HAP-1 (cell line): ENCODE measurements at places on chromosomes 12 and 14.

DNA sequence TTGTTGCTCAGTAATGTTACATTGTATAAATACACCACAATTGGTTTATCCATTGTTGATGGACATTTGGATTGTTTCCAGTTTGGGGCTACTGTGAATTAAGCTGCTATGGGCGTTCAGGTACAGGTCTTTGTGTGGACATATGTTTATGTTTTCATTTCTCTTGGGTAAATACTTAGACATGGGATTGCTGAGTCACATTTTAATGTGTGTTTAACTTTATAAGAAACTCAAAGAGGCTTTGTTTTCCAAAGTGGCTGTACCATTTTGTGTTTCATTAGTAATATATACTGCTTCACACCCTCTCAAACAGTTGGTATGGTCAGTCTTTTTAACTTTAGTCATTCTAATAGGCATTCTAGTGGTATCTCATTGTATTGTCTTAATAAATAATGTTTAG is 225.0 kb downstream of the SPTSSA start:
- no peak for DNase-seq

DNA sequence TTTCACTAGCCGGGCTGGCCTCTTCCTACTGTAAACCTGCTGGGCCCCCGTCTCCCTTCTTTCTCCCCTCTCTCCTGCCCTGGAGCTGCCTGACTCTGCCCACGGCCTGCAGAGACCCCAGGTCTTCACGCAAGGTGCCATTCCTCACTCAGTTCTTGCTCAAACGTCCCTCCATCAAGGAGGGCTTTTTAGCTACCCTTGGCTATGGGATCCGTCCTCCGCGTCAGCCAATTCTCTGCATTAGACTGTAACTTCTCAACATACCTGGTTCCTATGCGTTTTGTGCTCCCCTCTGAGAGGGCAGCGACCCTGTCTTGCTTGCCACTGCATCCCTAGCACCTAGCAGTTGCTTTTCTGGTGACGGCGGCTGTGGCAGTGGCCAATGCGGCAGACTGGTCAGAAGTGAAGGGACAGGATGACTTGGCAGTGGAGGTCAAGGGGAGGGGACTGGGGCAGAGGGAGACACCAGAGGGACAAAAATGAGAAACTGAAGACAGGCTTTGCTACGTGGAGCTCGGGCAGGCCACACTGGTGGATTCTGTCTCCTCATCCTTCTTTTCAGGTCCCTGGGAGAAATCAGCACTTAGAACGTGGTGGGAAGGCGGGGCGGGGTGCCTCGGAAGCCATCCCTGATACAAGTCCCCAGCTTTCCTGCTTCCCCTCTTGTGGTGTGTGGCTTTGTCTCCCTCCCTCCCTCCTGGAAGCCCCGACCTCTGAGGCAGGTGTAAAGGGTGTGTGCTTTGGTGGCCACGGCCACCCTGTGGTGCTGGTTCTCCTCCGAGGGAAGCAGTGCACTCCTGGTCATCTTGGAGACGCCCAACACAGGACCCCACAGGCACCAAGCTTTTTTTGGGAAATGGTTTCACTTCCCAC is 1.8 kb downstream of the B3GNT4 start:
- no peak for DNase-seq

DNA sequence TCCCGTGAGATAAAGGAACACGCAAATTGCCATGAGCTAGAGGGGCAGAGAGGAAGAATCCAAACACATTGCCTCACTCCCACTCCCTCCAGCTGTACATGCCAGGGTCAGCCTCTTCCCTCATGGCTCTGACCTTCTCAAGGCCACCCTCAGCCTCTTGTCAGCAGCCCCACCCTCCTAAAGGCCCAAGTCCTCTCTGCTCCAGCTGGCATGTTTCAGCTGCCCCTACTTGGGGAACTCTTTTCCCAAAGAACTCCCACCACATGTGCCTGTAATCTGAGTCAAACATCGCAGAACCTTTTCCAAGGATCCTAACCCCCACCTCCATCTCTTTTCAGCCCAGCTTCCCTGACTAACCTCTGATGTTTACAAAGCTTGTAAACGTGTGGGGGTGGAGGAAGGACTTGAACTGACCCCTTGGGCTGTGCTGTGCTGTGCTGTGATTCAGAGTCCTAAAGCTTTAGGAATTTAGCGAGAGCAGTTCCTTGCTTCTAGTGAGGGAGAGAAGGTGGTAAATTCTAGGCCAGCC is 7.3 kb upstream of the CACNB3 start:
- DNase-seq, result no peak

DNA sequence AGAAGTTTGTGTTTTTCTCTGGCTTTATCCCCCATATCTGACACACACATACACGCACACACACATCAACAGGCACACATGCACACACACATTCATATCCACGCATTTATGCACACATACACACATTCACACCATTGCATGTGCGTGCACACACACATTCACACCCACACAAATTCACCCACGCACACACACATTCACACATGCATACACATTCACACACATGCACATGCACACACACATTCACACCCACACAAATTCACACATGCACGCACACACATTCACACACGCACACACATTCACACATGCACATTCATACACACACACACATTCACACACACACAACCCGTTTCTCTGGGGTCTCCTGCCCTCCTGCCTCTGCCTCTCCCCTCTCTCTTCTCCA is 264.2 kb downstream of the BCL11B start:
- no peak for DNase-seq

DNA sequence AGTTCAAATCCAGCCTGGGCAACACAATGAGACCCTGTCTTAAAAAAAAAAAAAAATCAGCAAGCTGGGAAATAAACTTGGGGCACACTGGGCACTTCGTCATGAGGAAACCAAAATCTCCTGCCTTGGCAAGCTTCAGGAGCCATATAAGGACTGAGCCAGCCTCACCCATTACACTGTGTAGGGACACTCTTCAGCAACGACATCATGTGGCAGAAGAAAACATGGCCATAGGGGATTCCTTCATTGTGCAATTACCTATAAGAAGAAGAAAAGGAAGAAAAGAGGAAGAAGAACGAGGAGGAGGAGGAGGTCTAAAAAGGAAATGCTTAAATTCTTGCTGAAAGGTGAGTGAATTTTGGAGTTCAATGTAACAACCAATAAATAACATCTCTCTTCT is 26.1 kb upstream of the IFNG start:
- no peak for DNase-seq

- no peak for DNase-seq
These were observed 20.2 kb downstream of the NOC4L start for GRCh38 chr12:132164426-132164825.

GRCh38 chr12:47990351-47991105 is 13.7 kb downstream of the COL2A1 start:
- DNase-seq, result no peak

DNA sequence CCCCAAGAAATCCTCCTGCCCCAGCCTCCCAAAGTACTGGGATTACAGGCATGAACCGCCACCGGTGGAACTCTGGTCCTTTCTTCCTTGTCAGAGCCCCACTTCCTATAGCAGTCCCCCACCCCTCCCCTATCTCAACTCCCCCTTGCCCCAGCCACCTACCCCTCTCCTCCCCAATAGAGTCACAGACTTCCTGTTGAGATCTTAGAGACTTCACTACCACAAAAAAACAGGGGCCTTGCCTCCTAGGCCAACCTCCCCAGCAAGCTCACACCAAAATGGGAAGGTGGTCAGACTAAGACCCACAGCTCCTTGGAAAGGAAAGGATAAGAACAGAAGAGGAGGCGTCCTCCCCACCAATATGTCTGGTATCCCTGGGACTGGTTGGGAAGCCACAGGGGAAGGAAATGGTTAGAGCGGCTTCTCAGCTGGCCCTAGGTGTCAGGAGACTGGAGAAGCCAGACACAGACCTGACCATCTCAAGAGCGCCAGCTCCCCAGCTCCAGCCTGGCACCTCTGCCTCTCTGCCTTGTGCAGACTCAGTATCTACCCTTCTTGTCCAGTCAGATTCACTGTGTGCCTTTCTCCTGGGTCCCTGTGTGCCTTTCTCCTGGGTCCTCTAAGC is 8.5 kb downstream of the ITGB7 start:
- no peak for DNase-seq

- DNase-seq, result no peak
These were observed 506.8 kb upstream of the FBXO33 start for GRCh38 chr14:39939023-39939422.

DNA sequence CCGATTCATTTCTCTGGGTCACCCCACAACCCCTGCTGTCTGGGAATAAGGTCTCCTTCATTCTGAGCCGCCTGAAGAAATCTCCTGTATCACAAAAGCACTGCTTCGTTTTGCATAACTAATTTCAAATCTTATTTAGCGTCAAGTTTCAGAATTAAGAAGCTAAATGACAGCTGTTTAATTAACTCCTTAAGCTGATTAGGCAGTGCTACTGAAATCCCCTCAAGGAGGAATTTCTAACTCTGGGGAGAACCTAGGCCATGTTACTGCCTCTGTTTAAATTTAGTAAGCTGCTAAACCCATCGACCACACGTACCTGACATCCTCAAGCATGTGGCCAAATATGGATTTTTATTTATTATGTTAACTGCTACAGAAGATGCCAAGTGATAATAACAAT is 373.6 kb downstream of the GLT1D1 start:
- DNase-seq, result no peak

DNA sequence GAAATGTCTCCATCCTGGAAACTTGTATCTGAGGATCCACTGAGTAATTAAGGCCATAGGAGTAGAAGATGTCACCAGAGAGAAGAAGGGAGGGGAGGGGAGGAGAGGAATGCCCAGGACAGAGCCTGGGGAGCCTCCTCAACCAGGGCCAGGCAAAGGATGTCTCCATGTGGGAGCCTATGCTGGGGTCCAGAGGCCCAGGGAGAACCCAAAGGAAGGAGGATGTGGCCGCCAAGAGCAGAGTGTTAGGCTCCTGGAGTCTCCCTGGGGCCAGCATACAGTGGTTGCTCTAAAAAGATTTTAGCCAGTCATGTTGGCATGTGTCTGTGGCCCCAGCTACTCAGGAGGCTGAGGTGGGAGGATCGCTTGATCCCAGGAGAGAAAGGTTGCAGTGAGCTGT is 92.6 kb downstream of the DICER1 start:
- no peak for DNase-seq

DNA sequence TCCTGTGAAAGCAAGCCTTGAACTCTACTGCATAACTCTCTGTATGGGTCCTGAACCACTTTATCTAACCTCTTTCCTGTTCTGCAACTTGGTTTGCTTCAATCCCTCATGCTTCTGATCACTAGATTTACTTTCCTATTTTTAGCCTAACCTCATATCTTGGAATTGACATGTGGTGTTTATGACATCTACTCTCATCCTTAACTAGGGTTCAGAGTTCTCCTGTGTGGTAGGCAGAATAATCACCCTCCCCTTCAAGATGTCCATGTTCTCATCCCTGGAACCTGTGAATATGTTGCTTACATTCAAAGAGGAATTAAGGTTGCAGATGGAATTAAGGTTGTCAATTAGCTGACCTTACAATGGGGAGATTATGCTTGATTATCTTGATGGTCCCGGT is 67.4 kb upstream of the STXBP6 start:
- DNase-seq, result no peak

DNA sequence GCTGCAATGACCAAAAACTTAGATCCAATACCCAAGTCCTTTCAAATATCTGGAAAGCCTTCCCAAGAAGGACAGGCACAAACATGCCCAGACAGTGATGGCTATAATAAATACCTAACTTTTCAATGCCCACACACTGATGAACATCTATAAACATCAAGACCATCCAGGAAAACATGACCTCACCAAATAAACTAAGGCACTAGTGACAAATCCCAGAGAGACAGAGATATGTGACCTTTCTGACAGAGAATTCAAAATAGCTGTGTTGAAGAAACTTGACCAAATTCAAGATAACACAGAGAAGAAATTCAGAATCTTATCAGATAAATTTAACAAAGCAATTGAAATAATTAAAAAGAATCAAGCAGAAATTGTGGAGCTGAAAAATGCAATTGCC is 38.7 kb upstream of the INSM2 start:
- DNase-seq, result no peak

DNA sequence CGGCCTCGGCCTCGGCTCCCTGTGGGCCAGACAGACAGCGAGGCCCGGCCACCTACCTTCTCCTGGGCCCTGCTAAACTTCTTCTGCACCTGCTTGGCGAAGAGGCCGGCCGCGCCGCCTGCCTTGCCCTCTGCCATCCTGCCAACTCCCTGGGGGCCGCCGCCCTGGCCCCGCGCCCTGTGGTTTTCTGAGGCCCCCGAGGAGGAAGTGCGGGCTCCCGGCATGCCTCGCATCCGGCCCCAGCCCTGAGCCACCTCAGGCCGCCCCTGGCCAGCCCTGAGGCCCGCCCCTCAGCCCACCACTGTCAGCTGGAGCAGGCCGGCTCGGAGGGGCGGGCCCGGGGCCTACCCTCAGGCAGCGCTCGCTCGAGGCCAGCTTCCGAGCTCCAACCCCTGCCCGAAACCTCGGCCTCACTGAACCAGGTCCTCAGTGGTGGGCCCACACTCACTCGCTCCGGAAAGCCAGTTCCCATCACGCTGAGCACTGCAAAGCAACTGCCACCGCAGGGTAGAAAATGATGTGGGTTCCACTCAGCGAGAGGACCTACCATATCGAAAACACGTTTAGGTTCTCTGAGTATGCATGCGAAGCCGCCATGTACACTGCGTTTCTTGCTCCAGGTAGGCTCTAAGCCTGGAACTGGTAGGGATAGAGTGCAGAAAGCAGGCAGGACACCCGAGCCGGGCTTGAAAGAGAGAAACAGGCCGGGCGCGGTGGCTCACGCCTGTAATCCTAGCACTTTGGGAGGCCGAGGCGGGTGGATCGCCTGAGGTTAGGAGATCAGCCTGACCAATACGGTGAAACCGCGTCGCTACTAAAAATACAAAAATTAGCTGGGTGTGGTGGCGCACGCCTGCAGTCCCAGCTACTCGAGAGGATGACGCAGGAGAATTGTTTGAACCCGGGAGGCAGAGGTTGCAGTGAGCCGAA is at the start of gene BIN2:
BIN2 (minus strand) TSS at position 209 of the 930 bp plus-strand sequence; CDS start at position 137, 72 bp downstream.
- no peak for DNase-seq

GRCh38 chr12:122061253-122061652 is 17.3 kb upstream of the MLXIP start:
- DNase-seq, result no peak

DNA sequence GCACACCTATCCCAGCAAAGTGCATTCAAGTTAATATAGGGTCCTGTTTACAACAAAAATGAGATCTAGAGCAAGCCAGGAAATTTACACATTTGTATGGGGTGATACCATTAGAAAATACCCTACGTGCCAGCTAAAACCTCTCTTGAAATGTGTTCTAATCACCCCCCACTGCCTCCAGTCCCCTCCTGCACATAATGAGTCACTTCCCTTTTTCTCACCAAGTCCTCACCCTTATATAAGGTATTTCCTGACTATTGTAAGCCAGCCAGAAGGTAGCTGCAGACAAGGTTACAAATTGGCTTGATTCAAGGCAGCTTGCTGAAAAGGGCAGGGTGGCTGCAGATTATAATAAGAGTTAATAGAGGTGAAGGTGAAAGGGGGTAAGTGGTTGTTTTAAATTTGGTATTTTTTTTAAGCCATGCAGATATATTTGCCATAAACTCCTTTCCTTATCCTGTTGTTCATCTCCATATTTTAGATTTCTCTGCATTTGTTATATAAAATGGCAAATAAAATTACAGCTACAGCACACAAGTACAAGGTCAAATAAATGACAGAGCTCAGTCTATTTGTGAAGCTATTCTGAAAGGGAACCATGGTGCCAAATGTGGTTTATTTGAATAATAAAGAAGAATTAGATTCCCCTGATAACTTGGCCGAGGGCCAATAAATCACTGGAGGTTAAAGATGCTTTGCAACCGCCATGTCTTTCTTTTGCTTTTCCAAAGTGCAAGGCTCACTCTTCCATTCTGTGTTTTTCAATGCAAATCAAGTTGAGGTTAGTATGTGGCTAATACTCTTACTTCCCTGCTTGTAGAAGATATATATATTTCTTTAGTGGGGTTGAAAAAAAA is 385.9 kb downstream of the EGLN3 start:
- peak; percentile 61 for DNase-seq

- DNase-seq, result no peak
These were observed 979 bp downstream of the DDX54 start for GRCh38 chr12:113184098-113184899.
